ENCODE measurements at places on chromosomes 11 and 22. TPM values are rescaled to one million over a fixed set of nuclear protein-coding genes. Genes with fewer than 3 reads are reported as not detected.

- DNase-seq = no peak
These were observed 127.7 kb downstream of the ATXN10 start for GRCh38 chr22:45799291-45799690.

DNA sequence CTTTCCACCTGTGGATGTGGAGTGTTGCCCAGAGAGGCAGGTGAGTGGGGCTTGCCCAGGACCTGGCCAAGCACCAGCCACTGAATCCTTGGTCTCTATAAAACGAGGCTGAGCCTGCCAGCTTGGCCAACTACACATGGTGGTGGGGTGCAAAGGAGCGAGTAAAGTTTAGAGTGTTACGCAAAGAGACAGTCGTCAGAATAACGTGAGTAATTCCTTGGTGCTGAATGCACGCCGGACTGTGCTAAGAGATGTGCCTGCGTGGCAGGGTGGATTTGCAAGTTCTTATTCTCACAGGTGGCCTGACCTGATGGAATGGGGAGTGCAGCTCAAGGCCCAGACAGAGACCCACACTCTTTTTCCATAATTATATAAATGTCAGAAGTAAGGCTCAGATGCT, 88.6 kb upstream of the B3GAT1 start:
- no peak for DNase-seq

Gene FAM111B
- total RNA-seq = 1.0 TPM

GRCh38 chr22:49721211-49721763, 106.4 kb downstream of the BRD1 start:
- no peak for DNase-seq

DNA sequence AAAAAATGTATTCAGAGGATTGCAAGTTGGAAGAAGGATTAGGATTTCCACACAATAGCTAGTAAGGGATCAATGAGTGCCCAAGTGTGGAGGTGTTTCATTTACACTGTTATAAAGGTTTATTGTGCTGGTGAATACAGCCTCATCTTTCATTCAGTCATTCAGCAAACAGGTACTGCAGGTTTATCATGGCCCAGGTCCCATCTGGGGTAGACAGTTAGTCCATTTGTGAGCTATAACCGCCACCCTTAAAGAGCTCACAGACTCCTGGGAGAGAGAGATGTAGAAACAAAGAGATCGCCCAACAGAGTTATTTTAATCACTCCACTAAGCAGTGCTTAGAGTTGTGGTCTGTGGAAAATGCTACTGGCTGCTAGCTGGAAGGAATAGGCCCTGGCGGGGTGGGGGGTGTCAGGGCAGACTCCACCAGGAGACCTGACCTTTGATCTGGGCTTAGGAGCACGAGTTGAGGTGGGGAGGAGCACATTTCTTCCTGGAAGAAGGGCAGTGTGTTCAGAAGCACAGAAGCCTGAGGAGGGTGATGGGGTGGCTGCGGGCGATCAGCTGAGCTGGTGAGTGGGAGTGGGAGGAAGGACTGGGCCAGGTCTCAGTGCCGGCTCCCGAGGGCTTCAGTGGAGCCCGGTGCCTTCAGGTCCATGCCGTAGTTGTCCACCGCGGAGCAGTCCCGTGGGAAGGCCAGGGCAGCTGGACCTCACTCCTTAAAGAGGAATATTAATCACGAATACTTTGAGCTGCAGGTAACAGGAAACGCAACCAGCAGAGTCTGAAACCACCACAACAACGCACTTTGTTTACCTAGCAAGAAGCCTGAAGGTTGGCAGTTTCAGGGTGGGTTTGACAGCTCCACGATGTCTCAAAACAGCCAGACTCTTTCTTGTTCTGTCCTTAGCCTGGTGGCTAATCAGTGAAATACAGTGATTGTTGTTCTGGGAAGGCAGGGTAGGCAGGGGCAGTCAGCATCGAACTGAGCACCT, 11.2 kb downstream of the TOM1 start:
- no peak for DNase-seq

- DNase-seq = peak; percentile 79
These were observed 8.2 kb downstream of the SUSD2 start for GRCh38 chr22:24189249-24190158.

Gene POU2AF2
- 1.2 TPM for total RNA-seq

- DNase-seq = no peak
These were observed 5.7 kb downstream of the OAF start for GRCh38 chr11:120216426-120217102.

- no peak for DNase-seq
These were observed 40.0 kb downstream of the TECTA start for GRCh38 chr11:121141066-121141465.

- no peak for DNase-seq
These were observed 1.2 kb downstream of the GAL3ST3 start for GRCh38 chr11:66047541-66048365.

Gene RAB38
- total RNA-seq = 25.1 TPM

Gene CD3E
- 8.0 TPM for total RNA-seq

DNA sequence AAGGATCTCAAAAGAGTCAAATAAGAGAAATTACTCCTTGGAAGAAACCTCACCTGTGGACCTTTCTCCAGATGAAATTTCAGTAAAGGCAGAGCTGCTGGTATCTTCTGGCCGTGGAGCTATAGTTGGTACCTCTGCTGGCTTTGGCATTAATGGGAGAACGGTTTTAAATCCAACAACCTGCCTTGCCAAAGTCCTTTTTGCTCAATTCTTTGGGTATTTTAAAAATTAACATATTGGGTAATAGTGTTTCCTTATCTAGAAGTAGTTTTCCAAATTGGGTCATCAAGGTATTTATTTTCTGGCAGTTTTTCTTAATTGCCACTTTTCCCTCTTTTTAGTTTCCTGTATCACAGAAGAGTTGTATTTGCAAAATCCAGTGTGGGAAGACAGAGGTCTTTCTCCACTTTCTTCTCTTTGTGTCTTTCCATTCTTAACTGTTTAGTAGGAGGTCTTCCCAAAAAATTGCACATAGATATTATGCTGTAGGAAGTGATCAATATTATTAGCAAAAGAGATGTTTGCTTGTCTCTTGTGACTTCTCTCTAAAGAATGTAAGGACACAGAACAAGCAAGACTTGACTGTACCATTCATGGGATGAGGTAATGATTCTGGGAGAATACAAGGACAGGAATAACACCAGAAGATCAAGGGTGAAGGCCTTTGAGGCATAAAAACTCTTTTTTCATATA, at the start of gene SAA4:
TSS of gene SAA4 (minus strand) at position 139 of the 693 bp plus-strand sequence. CDS start 876 bp downstream, outside the sequence.
- DNase-seq = no peak

Gene ACER3
- total RNA-seq = 33.4 TPM

Gene MRGPRX4
- not detected for total RNA-seq

Gene ACRV1
- not detected for total RNA-seq

Gene TUBA8
- 2.6 TPM for total RNA-seq

GRCh38 chr11:1640076-1640946, 10.7 kb downstream of the KRTAP5-5 start:
- no peak for DNase-seq

Gene OR8D4
- not detected for total RNA-seq

DNA sequence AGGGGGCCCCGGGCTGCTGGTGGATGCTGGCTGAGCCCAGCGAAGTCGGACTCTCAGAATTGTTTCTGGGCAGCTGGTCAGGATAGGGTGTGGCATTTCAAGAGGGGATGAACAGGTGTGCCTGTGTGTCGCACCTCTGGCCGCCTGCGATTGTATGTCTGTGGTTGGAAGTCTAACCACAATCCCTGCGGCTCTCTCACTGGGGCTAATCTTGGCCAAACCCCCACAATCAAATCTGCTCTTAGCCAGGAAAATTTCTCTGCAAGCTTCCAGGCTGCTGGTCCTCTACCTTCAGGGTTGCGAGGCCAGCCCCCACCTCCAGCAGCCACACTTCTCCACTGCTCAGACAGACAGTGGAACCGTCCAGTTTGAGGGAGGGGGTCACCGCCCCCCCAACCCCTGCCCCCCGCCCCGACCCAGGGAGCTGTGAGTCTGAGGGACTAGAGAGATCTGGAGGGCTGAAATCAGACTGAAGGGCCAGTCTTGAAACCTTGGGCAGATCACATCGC, 953 bp downstream of the ATG16L2 start:
- no peak for DNase-seq

Gene SLC25A18
- total RNA-seq = 0.78 TPM
